Putamen (tissue), 1 donor: ENCODE measurements at places on chromosomes 6 and 20.

GRCh38 chr20:49712118-49712517 lies 1.6 kb downstream of the B4GALT5 start:
- no peak for DNase-seq

GRCh38 chr6:149064001-149064659 lies 253.4 kb upstream of the TAB2 start:
- no peak for DNase-seq

GRCh38 chr6:42978839-42979522 lies at the start of gene PEX6:
Gene PEX6, minus strand, starts transcription at chr6:42979181. Its CDS starts 31 bp downstream, at chr6:42979150.
- DNase-seq: peak; percentile 84

GRCh38 chr20:45320948-45321595 lies 13.0 kb upstream of the MATN4 start:
- DNase-seq: no peak

GRCh38 chr6:135972150-135972549 lies 120.6 kb downstream of the PDE7B start:
- no peak for DNase-seq

GRCh38 chr6:151451417-151451949 lies 443 bp downstream of the RMND1 start:
- no peak for DNase-seq

DNA sequence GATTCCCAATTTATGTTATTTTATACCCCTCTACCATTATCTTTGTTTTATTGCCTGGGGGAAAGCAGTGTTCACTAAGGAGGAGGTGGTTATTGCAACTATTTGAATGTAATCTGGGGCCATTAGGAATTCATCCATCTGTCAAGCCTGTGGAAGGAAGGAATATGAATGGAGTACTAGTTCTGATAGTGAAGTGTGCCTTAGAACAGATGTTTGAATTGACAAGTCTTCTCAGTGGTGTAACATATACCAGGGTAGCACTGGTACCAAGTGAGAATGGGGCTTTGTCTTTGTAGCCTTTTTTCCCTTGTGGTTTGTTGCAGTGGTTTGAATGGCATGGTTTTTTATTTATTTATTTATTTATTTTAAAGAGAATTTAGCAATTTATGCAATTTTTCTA lies 27.9 kb upstream of the HDAC2 start:
- peak; percentile 91 for DNase-seq

DNA sequence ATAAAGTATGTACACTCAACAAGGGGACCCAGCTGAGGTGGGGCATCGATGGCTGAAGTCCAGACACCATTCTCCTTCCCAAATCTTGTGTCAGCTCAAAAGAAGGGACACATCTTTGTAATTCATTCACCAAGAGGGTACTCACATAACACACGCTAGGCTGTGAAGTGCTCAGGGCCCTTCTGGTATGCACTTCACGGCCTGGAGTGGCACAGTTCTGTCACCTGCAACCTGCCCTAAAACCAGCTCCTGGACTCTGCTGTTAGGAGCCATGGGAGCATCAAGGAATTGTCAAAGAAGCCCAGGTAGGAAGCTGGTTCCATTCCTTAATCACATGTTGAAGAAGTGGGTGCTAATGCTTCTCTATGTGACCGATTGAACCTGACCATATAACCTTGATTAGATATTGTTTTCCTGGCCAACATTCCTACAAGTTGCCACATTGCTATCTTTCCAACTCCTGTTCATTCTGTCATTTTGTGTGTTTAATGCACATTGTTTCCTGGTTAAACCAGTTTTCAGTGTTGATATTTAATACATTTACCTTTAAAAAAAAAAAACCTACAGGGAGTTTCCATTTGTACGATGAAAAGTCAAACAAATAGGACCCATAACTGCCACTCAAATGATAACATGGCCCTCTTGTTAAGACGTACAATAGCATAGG lies 127.3 kb downstream of the TNFRSF21 start:
- no peak for DNase-seq

DNA sequence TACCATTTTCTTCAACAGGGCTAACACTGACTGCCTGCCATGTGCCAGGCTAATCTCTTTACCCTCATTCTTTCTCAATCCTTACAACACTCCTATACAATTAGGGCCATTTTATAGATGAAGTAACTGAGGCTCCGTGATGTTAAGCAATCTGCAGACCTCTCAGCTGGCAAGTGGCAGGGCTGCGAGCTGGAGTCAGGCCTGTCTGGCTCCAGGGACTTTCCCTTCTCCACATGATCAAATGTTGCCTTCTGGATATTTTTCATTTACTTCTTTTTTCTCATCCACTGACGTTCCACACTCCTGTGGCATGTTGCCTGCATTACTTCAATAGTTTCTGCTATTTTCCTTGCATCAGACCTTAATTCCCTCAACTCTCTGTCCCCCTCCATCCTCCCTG lies 55.2 kb upstream of the TAGAP start:
- DNase-seq: no peak

GRCh38 chr20:37941332-37941731 lies 38.4 kb downstream of the VSTM2L start:
- no peak for DNase-seq
